ENCODE measurements at places on chromosomes 7 and 10. TPM values are rescaled to one million over a fixed set of nuclear protein-coding genes. Genes with fewer than 3 reads are reported as not detected.

FAM20C gene
- total RNA-seq = 29.7 TPM

HOGA1 gene
- 7.3 TPM for total RNA-seq

RASSF4 gene
- total RNA-seq = 60.9 TPM

PDCD11 gene
- total RNA-seq = 36.0 TPM

OLAH gene
- not detected for total RNA-seq

TAS2R4 gene
- 2.4 TPM for total RNA-seq

CALHM1 gene
- 0.10 TPM for total RNA-seq

CPA4 gene
- 2.4 TPM for total RNA-seq

KIF11 gene
- total RNA-seq = 16.1 TPM

RNLS gene
- total RNA-seq = 11.9 TPM

AZGP1 gene
- 51.0 TPM for total RNA-seq

ATP6V0A4 gene
- 0.82 TPM for total RNA-seq

ZNF273 gene
- total RNA-seq = 7.4 TPM

CFTR gene
- total RNA-seq = 1.3 TPM

PRLHR gene
- not detected for total RNA-seq

ITIH5 gene
- total RNA-seq = 67.9 TPM

SCART1 gene
- 3.1 TPM for total RNA-seq

EFCAB10 gene
- not detected for total RNA-seq

PRR15 gene
- total RNA-seq = 0.31 TPM

ZNF727 gene
- not detected for total RNA-seq

GNGT1 gene
- not detected for total RNA-seq
